ENCODE measurements at places on chromosomes 5 and 9. TPM values are rescaled to one million over a fixed set of nuclear protein-coding genes. Genes with fewer than 3 reads are reported as not detected.

The PRSS3 gene
- not detected for total RNA-seq

The FGFR4 gene
- 2.8 TPM for total RNA-seq

The TAF11L10 gene
- not detected for total RNA-seq

The MELK gene
- total RNA-seq: 0.42 TPM

The IFNA2 gene
- total RNA-seq: not detected

The NME5 gene
- total RNA-seq: not detected

The SPINK6 gene
- not detected for total RNA-seq

The TSLP gene
- not detected for total RNA-seq

The ISL1 gene
- not detected for total RNA-seq

The CDC20B gene
- not detected for total RNA-seq

- no peaks in the 10 kb centered on the region for H3K4me1 ChIP-seq
- no peaks in the 10 kb centered on the region for H3K36me3 ChIP-seq
- no peaks in the 10 kb centered on the region for H3K27me3 ChIP-seq
- H3K4me3 ChIP-seq: no peak overlapping the region
Measured at GRCh38 chr9:95836072-95836471, 39.4 kb upstream of the ERCC6L2 start.

DNA sequence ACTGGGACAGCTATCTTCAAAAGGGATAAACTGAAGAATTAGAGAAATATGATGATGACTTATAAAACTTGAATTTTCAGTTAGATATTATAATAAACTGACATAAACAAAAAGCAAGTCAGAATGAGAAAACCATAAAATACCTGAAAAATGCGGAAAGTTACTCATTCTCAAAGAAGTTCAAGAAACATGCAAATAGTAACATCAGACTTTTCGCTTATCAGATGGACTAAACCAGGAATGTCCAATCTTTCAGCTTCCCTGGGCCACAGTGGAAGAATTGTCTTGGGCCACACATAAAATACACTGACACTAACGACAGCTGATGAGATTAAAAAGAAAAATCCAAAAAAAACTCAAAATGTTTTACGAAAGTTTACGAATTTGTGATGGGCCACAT is 53.9 kb downstream of the DROSHA start:
- no peak overlapping the region for H3K4me3 ChIP-seq
- no peak overlapping the region for H3K27ac ChIP-seq
- H3K4me1 ChIP-seq: no peaks in the 10 kb centered on the region
- H3K27me3 ChIP-seq: no peaks in the 10 kb centered on the region
- no peak for DNase-seq
- peaks cover 23% of the 10 kb centered on the region for H3K36me3 ChIP-seq

GRCh38 chr9:100377015-100377414 is 24.3 kb upstream of the TEX10 start:
- H3K4me1 ChIP-seq: no peaks in the 10 kb centered on the region
- DNase-seq: no peak
- no peaks in the 10 kb centered on the region for H3K27me3 ChIP-seq
- no peak overlapping the region for H3K27ac ChIP-seq

- H3K36me3 ChIP-seq: no peaks in the 10 kb centered on the region
- H3K4me1 ChIP-seq: no peaks in the 10 kb centered on the region
- H3K27me3 ChIP-seq: no peaks in the 10 kb centered on the region
- no peak overlapping the region for H3K27ac ChIP-seq
- H3K4me3 ChIP-seq: no peak overlapping the region
Measured at GRCh38 chr9:80592413-80592812, 1020.6 kb downstream of the TLE4 start.

DNA sequence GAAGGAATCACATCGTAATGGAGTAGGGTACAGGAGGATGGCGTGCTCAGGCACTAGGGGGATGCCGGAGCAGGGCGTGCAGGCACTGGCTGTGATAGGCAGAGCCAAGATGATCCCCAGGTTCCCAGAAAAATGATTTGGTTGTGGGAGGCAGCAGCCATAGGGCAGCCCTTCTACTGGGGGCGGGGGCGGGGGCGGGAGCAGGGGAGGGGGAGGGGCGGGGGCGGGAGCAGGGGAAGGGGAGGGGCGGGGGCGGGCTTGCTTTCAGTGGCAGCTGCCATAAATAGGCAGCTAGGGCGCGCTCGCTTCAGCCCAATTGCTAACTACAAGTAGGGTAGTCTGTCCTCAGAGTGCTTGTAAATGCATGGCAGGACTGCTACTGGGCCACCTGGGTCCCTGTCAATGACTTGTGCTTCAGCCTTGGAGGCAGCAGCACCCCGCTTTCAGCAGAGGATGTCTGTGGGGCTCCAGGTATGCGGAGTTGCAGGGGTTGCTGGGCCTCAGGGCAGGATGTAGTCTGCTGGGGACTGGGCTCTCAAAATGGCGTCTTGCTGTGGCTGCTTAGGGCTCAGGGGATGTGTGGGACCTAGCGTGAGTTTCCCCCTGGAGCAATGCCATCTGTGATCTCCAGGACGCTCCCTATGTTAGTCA is 354.3 kb downstream of the RAB3C start:
- H3K4me1 ChIP-seq: peaks cover 17% of the 10 kb centered on the region
- no peak overlapping the region for H3K4me3 ChIP-seq
- no peak overlapping the region for H3K27ac ChIP-seq
- no peaks in the 10 kb centered on the region for H3K27me3 ChIP-seq

- H3K4me1 ChIP-seq: peaks cover 2% of the 10 kb centered on the region
- no peak overlapping the region for H3K27ac ChIP-seq
- no peaks in the 10 kb centered on the region for H3K36me3 ChIP-seq
- H3K27me3 ChIP-seq: peaks cover 37% of the 10 kb centered on the region
- no peak overlapping the region for H3K4me3 ChIP-seq
Measured at GRCh38 chr5:138616508-138616907, 41.3 kb upstream of the HSPA9 start.

- no peaks in the 10 kb centered on the region for H3K4me1 ChIP-seq
- H3K27ac ChIP-seq: no peak overlapping the region
- DNase-seq: no peak
- H3K36me3 ChIP-seq: no peaks in the 10 kb centered on the region
- no peak overlapping the region for H3K4me3 ChIP-seq
Measured at GRCh38 chr5:77333451-77334123, 123.1 kb downstream of the PDE8B start.

Data from CD4-positive, alpha-beta T cell (primary cell).